ENCODE measurements at places on chromosomes 1 and 21.
A peak's percentile ranks its signal among the peaks of the same experiment; 100 is the strongest.

- no peak for DNase-seq
- no peaks in the 10 kb centered on the region for H3K4me1 ChIP-seq
- H3K4me3 ChIP-seq: no peak overlapping the region
- no peaks in the 10 kb centered on the region for H3K36me3 ChIP-seq
- no peak overlapping the region for H3K27ac ChIP-seq
These were observed 5.3 kb downstream of the DSCAM start for GRCh38 chr21:40841524-40842196.

DNA sequence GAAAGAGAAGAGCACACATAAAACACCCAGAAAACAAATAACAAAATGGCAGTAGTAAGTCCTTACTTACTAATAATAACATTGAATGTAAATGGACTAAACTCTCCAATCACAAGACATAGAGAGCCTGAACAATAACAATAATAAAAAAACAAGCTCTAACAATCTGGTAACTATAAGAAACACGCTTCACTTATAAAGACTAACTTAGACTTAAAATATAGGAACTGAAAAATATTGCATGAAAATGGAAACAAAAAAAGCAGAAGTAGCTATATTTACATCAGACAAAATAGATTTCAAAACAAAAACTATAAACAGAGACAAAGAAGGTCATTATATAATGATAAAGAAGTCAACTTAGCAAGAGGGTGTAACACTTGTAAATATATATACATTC is 83.1 kb upstream of the LYPLAL1 start:
- no peak for DNase-seq
- no peak overlapping the region for H3K4me3 ChIP-seq
- no peaks in the 10 kb centered on the region for H3K27me3 ChIP-seq
- H3K36me3 ChIP-seq: no peaks in the 10 kb centered on the region

GRCh38 chr1:145858238-145858900 is 512 bp downstream of the PIAS3 start:
- no peaks in the 10 kb centered on the region for H3K27me3 ChIP-seq
- DNase-seq: peak; percentile 47
- H3K27ac ChIP-seq: peak overlapping the region; percentile 91
- peaks cover 17% of the 10 kb centered on the region for H3K36me3 ChIP-seq

- peak within 1 kb of the TSS; percentile 100 for H3K4me3 ChIP-seq
- peak; percentile 57 for DNase-seq
These were observed at the start of gene TNFRSF1B for GRCh38 chr1:12166834-12167492. Gene TNFRSF1B (plus strand): TSS chr1:12166991. CDS start chr1:12167092, 101 bp downstream.

DNA sequence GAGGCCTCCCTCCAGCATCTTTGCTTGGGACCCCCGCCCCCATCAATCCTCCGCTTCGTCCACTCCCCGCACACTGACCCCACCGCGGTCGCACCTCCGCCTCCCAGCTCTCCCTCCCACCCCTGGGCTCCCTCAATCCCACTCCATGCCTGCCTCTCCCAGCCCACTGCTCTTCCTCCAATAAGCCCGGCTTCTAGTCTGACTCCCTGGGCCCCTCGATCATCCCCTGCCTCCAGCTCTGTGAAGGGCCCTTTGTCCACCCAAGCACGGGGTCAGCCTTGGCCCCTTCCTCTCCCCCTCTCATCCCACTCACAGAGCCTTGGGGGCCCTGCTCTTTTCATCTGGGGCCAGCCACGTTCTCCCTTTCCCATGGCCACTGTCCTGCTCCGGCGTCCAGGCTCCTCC is 1.5 kb upstream of the TMEM200B start:
- peaks cover 14% of the 10 kb centered on the region for H3K4me1 ChIP-seq
- DNase-seq: no peak
- H3K27me3 ChIP-seq: peaks cover 31% of the 10 kb centered on the region
- peaks cover 7% of the 10 kb centered on the region for H3K36me3 ChIP-seq
- peak overlapping the region; percentile 85 for H3K4me3 ChIP-seq
- no peak overlapping the region for H3K27ac ChIP-seq

GRCh38 chr1:220803401-220804201 is 16.9 kb downstream of the MTARC1 start:
- H3K36me3 ChIP-seq: no peaks in the 10 kb centered on the region
- no peaks in the 10 kb centered on the region for H3K4me1 ChIP-seq
- no peak overlapping the region for H3K4me3 ChIP-seq
- no peak for DNase-seq

DNA sequence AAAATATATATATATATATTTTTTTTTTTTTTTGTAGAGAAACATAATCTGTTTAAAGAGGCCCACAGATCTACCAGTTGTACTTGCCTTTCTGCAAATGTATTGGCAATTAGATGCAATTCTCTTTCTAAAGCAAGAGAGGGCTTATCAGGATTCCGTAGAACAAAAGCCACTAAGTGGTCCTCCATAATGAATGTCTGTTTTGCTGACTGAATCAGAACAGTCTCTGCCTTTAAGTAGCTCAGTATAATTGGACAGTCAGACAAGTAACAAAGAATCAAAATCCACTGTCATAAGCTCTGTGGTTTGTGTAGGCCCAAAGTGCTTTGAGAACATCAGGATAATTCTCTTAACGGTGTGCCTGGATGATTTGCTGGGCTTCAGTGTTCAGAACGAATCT is 17.3 kb downstream of the SARS1 start:
- no peak overlapping the region for H3K27ac ChIP-seq
- DNase-seq: no peak
- H3K4me3 ChIP-seq: no peak overlapping the region
- H3K27me3 ChIP-seq: no peaks in the 10 kb centered on the region
- no peaks in the 10 kb centered on the region for H3K4me1 ChIP-seq

DNA sequence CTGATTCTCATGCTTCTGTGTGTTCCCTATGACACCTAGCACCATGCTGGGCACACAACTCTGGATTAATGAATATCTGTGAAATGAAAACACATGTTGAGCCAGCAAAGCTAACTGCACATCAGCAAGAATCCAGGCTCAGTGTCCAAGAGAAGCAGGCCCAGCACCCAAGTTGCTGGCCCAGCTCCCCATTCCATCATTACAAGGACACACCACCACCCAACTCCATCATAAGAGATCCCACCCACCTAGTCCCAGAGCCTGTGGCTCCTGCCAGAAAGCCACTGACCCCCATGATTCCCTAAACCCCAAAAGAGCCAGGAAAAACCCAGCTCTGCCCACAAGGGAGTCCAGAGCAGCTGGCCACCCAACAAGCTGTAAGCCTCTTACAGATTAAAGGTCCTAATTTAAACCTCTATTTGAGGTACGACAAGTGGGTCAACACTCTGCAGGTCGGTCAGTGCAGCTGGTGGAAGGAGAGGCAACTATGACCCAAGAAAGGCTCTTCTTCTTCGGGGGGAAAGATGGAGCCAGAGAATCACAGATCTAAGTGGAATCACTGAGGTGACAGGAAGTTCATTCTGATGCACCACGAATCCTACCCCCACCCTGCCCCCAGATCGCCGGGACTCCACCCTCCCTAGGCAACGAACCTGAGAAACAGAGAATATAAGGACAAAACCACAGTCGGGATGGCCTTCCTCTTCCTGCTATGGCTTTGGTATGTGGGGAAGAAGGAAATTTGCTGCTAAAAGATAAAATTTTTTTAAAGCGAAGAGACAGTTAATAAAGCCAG is 58.2 kb downstream of the CD34 start:
- H3K4me3 ChIP-seq: peak overlapping the region; percentile 43
- H3K4me1 ChIP-seq: peaks cover 87% of the 10 kb centered on the region
- DNase-seq: no peak
- peaks cover 24% of the 10 kb centered on the region for H3K36me3 ChIP-seq
- no peaks in the 10 kb centered on the region for H3K27me3 ChIP-seq

- H3K4me3 ChIP-seq: no peak overlapping the region
- DNase-seq: no peak
- H3K27me3 ChIP-seq: peaks cover 45% of the 10 kb centered on the region
- no peak overlapping the region for H3K27ac ChIP-seq
- no peaks in the 10 kb centered on the region for H3K4me1 ChIP-seq
These were observed 9.9 kb downstream of the HUNK start for GRCh38 chr21:31882711-31883110.

DNA sequence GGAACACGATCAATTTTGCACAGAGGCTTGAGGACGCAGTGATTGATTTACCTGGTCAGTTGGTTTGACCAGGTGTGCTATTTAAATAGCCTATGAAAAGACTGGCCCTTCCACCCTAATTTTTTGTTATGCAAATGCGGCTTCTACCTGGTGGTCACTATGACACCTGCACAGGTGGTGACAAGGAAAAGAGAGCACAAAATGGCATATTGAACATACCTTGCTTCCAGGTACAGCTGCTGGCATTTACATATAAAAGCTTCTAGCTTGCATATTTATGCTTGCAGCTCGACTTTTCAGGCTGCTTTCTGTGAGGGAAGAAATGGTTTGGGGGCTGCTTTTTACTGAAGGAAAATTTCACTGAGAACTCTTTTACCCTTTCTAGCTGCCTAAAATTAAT is 15.3 kb upstream of the FMO4 start:
- H3K4me3 ChIP-seq: no peak overlapping the region
- no peaks in the 10 kb centered on the region for H3K4me1 ChIP-seq
- no peak for DNase-seq
- H3K36me3 ChIP-seq: no peaks in the 10 kb centered on the region
- no peak overlapping the region for H3K27ac ChIP-seq

DNA sequence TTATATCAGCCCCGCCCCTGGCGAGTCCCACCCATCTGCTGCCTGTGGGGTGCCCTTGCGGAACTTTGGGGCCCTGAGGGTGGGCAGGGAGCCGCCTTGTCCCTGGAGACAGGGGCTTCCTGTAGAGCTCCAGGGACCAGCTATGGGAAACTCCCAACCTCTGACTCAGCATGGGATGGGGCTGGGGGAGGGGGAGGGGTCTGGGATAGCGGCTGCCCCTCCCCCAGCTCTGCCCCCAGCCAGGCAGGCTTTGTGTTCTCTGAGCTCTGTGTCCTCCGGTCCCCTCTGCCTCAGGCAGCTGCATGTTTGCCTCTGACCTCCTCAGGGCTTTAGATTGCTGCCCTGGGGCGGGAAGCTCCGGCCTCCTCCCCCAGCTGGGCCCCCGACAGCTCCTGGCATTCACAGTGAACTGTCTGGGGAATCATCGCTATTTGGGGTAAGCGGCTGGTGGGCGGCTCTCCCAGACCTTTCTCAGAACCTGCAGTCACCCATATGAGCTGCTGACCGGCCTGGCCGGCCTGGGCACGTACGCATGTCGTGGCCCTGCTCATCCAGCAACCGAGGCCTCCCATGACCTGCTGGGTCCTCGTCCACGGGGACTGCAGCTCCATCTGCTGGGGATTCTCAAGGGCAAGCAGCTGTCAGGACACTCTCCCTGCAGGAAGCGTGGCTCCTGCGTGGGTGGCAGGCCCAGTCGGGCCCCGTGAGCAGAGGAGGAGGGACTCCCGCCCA is 17.1 kb downstream of the ARHGEF16 start:
- H3K36me3 ChIP-seq: no peaks in the 10 kb centered on the region
- no peak overlapping the region for H3K4me3 ChIP-seq
- H3K4me1 ChIP-seq: no peaks in the 10 kb centered on the region
- H3K27ac ChIP-seq: no peak overlapping the region
- no peak for DNase-seq

DNA sequence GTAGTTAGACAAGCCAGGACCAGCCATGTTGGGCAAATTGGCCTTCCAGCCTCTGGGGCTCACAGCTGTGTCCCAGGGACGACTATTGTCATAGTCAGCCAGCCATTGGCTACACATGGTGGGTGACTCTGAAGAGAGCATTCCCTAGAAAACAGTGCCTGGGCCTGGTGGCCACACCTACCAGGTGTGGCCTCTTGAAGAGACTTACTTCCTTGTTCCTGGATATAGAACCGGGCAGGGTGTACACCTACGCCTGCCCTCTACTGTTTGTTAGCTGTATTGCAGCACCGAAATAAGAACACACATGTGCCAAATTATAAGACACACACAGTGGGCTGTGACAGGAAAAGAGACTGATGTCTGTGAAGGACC is 134.6 kb upstream of the ARHGEF16 start:
- peaks cover 16% of the 10 kb centered on the region for H3K4me1 ChIP-seq
- no peak for DNase-seq
- H3K36me3 ChIP-seq: no peaks in the 10 kb centered on the region
- peaks cover 5% of the 10 kb centered on the region for H3K27me3 ChIP-seq

DNA sequence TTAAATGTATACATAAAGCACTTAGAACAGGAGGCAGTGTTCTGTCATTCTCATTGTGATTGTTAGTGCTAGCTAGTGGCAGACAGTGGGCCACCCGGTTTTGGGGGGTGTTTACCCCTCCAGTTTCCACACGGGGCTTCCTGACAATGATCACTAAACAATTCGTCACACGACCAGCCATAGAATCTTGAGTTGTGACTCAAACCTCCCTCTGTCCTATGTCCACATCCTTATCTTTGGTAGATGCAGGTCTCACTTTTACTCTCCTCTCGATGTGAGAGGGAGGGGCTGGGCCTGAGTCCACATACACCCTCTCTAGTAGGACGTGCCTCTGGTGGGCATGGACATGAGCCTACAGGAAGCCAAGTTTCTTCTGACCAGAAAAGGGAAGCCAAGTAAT is 92.6 kb upstream of the SSX2IP start:
- H3K4me1 ChIP-seq: peaks cover 22% of the 10 kb centered on the region
- H3K27me3 ChIP-seq: no peaks in the 10 kb centered on the region
- peak overlapping the region; percentile 64 for H3K4me3 ChIP-seq
- H3K36me3 ChIP-seq: no peaks in the 10 kb centered on the region
- H3K27ac ChIP-seq: no peak overlapping the region

- H3K4me3 ChIP-seq: no peak overlapping the region
- no peaks in the 10 kb centered on the region for H3K36me3 ChIP-seq
- DNase-seq: no peak
- no peaks in the 10 kb centered on the region for H3K27me3 ChIP-seq
- no peak overlapping the region for H3K27ac ChIP-seq
These were observed 406.6 kb upstream of the CAMK1G start for GRCh38 chr1:209176866-209177430.

DNA sequence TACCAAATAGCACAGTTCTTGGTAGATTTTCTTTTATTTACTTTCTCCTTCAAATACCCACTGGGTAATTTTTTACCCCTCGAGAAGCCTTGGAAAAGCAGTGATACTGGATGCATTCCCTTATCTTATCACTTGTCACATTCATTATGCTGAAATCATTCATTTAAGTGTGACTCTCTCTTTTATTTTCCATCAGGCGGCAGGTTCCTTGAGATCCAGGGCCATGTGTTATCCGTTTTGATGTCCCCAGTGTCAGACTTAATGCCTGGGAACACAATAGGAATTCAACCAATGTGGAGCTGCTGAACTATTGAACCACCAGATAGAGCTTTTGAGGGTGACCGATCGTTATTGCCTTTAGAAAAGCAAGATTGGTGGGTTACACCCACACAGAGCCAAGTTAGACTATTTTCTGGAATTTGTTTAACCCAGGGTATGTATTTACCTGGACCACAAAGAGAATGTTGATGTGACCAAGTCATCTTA is 51.5 kb upstream of the ATP5PO start:
- H3K36me3 ChIP-seq: peaks cover 8% of the 10 kb centered on the region
- peaks cover 26% of the 10 kb centered on the region for H3K4me1 ChIP-seq
- H3K27ac ChIP-seq: no peak overlapping the region
- no peak overlapping the region for H3K4me3 ChIP-seq
- no peak for DNase-seq

Data from effector memory CD8-positive, alpha-beta T cell (primary cell).